Urothelium cell line (cell line): ENCODE measurements at places on chromosomes 16 and 17.

- no peak for DNase-seq
Measured at GRCh38 chr17:70969521-70970034, 800.2 kb downstream of the KCNJ2 start.

DNA sequence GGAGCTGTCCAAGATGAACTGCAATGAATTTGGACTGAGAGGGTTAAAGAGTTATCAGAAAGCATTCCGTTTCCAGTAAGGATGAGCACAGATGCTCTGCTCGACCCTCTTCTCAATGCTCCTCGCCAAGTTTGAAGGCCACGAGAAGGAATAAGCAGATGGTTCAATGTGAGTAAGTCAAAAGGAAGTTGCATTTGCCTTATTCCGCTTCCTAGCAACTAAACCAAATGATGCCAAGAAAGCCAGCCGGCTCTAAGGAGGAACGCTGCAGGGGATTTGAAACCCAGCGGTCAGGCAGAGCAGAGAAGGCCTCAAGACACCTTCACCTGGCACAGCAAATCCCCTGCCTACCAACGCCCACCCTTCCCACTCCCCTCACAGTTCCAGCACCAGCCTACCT lies 52.1 kb upstream of the CNEP1R1 start:
- DNase-seq: no peak

DNA sequence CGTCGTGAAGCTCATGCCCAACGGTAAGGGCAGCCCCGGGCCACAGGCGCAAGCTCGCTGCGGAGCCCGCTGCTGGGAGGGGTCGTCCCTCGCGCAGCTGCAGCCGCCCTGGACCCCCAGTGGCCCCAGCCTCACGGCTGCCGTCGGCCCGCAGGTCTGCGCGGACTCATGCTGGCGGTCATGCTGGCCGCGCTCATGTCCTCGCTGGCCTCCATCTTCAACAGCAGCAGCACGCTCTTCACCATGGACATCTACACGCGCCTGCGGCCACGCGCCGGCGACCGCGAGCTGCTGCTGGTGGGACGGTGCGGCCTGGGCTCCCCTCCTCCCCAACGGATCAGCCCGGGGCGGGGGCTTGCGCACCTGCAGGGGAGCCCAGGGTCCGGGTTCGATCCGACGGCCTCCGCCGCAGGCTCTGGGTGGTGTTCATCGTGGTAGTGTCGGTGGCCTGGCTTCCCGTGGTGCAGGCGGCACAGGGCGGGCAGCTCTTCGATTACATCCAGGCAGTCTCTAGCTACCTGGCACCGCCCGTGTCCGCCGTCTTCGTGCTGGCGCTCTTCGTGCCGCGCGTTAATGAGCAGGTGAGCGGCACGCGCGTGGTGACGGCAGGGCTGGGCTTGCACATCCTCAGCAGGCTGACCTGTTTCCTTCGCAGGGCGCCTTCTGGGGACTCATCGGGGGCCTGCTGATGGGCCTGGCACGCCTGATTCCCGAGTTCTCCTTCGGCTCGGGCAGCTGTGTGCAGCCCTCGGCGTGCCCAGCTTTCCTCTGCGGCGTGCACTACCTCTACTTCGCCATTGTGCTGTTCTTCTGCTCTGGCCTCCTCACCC lies 5.8 kb downstream of the SLC5A2 start:
- no peak for DNase-seq

DNA sequence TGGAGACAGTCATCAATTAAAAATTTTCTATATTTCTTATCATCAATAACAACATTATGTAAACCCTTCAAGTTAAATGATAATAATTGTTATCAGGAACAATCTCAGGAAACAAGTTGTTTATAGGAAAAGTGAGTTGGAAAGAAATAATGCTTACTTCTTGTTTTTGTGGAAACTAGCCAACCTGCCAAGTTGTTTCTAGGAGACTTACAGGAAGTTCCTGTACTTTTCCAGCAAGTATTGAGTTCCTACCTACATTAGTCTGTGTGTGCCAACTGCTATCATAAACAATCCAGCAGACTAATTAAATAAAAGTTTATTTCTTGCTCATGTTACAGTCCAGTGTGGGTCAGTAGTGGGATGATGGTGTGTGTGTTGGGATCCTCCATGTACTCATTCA lies 1.6 kb upstream of the CCL14 start:
- DNase-seq: no peak

- DNase-seq: peak; percentile 69
Measured at GRCh38 chr17:38730526-38731379, 612 bp downstream of the CISD3 start.

DNA sequence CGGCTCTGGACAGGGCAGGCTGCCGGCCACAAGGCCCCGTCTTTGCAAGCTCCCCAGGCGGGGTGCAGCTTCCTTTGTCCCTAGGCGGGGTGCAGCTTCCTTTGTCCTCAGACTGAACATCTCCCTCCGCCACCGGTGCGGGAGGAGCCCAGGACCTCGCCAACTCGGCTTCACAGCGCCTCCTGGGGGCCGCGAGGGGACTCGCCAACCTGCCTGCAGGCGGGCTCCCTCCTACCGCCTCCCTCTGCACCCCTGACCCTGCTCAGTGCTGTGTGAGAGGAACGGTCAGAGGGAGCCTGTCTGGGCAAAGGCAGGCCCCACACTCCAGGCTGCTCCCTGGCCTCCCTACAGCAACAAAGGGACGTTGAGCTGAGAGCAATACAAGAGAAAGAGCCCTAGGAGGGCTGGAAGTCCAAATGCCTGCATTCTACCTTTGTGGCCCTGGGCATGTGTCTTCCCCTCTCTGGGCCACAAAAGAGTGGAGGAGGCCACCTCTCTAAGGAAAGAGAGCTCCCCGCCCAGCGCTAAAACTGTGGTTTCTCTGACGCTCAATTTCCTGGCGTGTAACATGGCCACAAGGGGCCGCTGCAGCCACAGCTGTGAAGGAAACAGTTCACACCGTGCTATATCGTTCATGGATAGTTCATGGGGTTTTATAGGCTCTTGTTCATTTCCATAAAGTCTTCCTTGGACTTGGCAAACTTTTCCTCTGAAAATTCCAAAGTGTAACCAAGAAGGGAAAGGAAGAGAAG lies 20.9 kb upstream of the KRT19 start:
- peak; percentile 84 for DNase-seq

GRCh38 chr16:63403792-63404191 lies 1367.6 kb upstream of the CDH8 start:
- DNase-seq: no peak

DNA sequence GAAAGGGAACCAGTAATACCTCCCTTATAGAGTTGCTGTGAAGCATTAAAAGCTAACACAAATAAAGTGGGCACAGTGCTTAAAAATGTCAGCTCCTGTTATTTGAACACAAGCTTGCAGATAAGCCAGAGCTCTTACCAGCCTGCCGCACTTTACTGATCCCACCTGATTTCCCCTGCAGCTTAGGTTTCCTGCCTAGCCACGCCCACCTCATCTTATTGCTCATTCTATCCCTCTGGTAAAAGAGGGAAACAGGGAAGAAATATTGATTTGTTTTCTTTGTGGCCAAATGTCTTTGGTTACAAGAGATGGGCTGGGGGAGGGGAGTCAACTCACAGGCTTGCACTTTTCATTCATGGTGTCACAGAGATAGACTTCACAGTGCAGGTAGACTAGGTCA lies 9.6 kb upstream of the GP2 start:
- no peak for DNase-seq

DNA sequence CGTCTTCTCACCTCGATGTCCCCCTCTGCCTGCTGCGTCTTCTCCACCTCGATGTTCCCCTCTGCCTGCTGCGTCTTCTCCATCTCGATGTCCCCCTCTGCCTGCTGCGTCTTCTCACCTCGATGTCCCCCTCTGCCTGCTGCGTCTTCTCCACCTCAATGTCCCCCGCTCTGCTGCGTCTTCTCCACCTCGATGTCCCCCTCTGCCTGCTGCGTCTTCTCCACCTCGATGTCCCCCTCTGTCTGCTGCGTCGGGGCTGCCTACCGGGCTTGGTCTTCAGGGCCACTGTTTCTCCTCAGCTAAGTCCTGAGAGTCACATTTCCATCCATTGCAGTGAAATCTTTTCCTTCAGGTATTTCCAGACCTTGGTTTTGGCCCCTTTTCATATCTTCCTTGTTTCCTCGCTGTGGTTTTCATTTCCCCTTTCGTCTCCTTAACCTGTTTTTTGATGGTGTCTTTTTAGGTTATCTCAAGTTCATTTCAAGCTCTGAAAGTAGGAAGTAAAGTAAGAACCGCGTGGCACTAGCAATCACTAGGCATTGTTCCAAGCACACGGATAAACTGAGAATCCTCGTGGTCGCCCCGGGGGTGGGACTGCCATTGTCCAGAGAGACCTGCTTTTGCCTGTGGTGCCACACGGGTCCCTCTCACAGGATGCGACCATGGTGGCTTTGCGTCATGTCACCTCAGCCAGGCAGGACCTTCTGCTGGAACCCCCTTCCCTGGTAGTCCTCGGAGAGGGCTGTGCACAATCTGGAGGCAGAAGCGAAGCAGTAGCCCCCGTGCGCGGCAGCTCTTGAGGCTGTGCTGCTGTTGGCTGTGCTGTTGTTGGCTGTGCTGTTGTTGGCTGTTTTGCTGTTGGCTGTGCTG lies 9.5 kb upstream of the ZNF750 start:
- DNase-seq: no peak

GRCh38 chr16:77468831-77469230 lies 34.0 kb upstream of the ADAMTS18 start:
- no peak for DNase-seq

GRCh38 chr17:50881182-50881581 lies 15.0 kb upstream of the TOB1 start:
- DNase-seq: no peak

GRCh38 chr16:30875871-30876801 lies 17.7 kb downstream of the BCL7C start:
- no peak for DNase-seq

DNA sequence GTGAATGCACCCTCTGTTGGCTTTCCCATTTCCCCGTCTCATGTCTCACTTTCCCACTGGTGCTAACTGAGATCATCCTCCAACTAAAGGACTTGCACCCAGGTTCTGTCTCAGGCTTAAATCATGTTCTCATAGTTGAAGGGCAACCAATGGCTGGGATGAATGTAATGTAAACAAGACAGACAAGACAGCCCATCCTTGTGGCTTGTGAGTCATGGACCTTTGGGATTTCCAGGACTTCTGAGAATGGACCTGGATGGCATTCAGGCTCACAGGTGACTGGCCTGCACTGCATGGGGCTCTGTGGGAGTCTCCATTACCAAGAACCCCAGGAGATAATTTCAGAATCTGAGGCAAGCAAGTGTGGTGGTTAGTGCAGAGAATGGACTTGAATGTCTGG lies 347.5 kb downstream of the HAPSTR1 start:
- no peak for DNase-seq

DNA sequence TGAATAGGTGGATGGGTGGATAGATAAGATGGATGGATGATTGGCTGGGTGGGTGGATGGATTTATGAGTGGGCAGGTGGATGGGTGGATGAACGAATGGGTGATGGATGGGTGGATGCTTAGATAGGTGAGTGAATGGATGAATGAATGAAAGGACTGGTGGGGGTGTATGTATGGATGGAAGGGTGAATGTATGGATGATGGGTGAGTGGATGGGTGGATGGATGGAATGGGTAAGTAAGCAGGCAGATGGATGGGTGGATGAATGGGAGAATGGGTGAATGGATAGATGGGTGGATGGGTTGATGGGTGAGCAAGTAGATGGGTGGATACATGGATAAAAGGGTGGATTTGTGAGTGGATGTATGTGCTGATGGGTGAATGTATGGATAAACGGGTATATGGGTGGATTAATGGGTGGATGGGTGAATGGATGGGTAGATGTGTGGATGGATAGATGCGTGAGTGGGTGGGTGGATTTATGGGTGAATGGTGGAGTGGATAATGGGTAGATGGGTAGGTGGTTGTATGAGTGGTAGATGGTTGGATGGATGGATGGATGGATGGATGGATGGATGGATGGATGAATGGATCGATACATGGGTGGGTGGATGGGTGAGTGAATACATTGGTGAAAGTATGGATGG lies 682.6 kb downstream of the HS3ST4 start:
- DNase-seq: no peak

GRCh38 chr17:48295362-48296288 lies 134.4 kb downstream of the SKAP1 start:
- peak; percentile 25 for DNase-seq

GRCh38 chr17:73879987-73880386 lies 235.7 kb upstream of the SDK2 start:
- DNase-seq: no peak

DNA sequence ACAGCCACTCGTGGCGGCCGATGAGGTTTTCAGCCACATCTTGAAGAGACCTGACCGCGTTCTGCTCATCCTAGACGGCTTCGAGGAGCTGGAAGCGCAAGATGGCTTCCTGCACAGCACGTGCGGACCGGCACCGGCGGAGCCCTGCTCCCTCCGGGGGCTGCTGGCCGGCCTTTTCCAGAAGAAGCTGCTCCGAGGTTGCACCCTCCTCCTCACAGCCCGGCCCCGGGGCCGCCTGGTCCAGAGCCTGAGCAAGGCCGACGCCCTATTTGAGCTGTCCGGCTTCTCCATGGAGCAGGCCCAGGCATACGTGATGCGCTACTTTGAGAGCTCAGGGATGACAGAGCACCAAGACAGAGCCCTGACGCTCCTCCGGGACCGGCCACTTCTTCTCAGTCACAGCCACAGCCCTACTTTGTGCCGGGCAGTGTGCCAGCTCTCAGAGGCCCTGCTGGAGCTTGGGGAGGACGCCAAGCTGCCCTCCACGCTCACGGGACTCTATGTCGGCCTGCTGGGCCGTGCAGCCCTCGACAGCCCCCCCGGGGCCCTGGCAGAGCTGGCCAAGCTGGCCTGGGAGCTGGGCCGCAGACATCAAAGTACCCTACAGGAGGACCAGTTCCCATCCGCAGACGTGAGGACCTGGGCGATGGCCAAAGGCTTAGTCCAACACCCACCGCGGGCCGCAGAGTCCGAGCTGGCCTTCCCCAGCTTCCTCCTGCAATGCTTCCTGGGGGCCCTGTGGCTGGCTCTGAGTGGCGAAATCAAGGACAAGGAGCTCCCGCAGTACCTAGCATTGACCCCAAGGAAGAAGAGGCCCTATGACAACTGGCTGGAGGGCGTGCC lies 30.1 kb downstream of the CIITA start:
- DNase-seq: no peak

DNA sequence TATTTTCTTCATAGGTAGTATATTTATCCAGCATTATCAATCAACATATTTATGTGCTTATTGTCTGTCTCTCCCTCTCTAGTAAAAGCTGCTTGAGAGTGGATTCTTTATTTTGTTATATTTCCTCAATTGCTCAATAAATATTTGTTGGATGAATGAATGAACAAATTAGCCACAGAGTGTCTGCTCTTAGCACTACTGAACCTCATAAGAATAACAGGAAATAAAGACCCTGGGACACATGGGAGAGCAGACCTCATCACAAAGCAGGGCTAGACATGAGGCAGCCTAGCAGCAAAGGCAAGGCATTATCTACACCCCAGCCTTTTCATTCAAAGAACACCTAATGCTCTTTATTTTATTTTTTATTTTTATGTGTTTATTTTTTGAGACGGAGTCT lies 34.9 kb upstream of the TANC2 start:
- DNase-seq: no peak
